ENCODE measurements at places on chromosomes 1 and 21.

DNA sequence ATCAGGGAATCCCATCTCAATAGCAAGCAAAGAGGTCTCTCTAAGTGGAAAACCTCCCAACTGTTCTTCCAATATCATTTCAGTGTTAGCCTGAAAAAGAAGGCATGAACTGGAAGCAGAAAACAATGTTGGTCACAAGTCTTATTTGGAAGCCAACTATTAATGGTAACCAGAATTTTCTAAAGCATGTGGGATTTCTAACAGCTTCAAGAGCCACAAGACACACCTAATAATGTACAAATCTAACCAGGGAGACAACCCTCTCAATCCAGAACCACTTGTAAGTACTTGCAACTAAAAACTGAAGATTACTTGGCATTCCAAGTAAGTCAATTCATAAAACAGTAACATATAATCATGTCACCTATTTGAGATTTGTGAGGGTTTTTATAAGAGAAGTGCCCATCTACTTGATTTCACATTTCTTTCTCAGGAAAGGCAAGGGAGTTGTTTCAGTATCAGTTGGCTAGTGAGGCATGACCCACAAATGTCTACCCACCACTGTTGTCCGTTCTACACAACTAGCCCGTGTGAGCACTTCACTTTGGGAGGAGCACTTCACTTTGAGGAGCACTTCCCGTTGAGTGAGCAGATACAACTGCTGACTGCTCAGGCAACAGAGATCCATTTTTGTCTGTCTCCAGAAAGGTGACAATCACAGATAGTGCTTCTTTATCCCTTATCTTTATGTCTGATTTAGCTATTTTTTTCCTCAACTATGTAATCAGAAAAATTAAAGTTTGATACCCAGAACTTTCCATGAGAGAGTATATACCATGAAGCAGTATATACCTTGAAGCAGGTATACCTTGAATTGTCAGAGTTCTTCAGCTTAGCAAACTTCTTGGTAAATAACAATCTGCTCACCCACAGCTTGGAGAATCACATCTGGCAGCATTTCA lies 11.1 kb downstream of the STX6 start:
- DNase-seq = no peak

DNA sequence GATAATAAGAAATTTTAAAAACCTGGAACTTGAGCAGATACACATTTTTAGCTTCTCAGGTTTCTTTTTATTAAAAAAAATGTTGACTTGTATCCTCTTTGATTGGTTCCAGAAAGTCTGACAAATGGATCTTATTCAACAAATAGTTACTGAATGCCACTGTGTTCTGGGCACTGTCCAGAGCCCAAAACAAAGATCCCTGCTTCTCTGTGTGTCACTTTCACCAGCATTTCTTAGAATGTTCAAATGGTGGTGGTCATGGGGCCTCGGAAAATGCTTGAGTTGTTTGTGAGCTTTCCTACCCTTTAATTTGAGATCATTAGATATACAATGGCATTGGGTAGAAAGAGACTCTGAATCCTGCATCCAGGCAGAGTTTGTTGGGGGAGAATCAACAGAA lies 19.9 kb downstream of the ACTN2 start:
- no peak for DNase-seq

DNA sequence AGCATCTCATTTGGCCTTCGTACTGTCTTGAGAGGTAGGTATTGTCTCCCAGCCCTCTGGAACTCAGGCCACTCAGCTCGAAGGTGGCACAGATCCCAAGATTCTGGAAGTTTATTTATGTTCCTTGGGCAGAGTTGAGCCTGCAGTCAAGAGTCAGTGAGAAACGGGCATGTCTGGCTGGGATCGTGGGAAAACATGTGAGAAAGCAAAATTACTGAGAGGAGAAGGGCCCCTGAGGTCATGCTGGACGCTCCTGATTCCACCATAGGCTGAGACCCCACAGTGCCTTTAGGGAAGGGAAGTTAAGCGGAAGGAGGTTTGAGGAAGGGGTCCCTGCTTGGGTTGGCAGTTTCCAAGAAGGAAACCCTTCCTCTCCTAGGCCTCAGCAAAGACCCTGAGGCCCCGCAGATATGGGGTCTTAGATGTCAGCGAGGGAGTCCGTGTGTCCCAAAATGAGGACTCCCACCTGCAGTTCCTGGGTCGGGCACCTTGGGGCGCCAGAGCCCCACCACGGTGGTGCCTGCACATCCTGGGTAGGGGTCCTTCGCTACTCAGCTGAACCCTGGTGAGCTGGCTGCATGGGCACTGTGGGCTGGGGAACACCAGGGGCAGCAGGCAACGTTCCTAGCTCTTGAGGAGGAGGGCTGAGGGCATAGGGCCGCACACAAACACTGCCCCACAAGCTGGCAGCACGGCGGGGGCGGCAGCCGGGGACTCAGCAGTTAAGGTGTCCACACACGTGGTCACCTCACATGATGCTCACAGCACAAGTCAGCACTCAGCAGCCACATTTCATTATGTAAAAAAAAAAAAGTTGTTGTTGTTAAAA lies 12.3 kb upstream of the SEMA4A start:
- DNase-seq = no peak

GRCh38 chr1:99645203-99645602 lies 710 bp upstream of the PALMD start:
- no peak for DNase-seq

- no peak for DNase-seq
Measured at GRCh38 chr1:3683197-3683596, 30.9 kb downstream of the TP73 start.

GRCh38 chr1:23013657-23014056 lies 2.0 kb downstream of the TEX46 start:
- DNase-seq = peak; percentile 91

DNA sequence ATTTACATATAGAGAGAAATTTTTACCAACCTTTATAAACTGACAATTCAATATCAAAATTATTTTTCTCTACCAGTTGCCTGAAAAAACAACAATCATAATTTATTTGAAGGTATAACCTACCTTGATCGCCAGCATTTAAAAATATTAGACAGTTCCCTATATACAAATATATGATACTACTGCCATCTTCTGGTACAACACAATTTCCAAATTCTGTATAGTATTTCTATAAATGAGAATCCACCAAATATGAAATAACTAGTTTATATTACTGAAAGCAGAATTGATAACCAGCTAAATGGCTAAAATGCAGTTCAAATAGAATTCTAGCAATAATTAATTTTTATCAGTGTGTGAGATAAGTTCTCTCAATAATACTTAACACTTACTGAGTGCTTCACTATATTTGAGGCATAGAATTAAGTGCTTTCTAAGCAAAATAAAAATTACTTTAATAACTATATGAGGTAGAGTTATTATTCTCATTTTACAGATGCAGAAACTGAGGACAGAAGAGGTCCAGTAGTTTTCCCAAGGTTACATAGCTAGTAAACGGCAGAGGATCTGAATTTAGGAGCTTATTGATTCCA lies 75.6 kb downstream of the PIGK start:
- DNase-seq = no peak

GRCh38 chr1:125119024-125119441 lies 3934.3 kb downstream of the SRGAP2C start:
- no peak for DNase-seq

GRCh38 chr1:29217633-29218032 lies 13.1 kb downstream of the MECR start:
- no peak for DNase-seq

DNA sequence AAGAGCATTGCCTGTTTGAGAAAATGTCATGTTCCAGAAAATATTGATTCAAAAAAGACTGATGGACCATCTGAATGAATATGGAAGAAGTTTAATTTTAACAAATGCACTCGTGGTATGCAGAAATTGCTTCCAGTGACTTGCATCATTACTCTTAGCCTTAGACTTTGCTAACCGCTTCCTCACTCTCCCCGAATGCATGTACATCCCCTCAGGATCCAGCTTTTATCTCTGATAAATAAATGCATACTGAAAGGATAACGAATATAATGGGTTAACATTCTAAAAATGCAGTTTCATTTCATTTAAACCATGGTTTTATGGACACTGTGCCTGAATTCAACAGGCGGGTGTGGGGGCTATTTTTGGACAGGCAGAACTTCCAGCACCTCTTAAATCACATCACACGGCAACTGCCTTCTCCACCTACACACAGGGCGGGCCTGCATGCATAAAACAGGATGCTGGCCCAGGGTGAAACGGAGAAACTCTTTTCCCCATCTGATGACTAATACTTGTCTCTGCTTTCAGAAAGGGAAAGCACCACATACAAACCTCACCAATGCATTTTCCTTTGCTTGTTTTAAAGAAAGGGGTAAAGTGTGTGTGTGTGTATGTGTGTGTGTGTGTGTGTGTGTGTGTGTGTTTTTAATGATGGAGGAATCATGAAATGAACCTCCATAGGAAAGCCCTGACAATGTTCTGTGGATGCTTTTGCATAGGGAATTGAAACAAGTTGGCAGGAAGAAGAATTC lies 48.7 kb downstream of the SPAG17 start:
- no peak for DNase-seq

- peak; percentile 53 for DNase-seq
Measured at GRCh38 chr1:156709757-156710489, 4.5 kb upstream of the CRABP2 start.

- no peak for DNase-seq
Measured at GRCh38 chr1:81358151-81358550, 442.6 kb upstream of the ADGRL2 start.

GRCh38 chr1:87252406-87252805 lies 76.3 kb upstream of the LMO4 start:
- DNase-seq = no peak

DNA sequence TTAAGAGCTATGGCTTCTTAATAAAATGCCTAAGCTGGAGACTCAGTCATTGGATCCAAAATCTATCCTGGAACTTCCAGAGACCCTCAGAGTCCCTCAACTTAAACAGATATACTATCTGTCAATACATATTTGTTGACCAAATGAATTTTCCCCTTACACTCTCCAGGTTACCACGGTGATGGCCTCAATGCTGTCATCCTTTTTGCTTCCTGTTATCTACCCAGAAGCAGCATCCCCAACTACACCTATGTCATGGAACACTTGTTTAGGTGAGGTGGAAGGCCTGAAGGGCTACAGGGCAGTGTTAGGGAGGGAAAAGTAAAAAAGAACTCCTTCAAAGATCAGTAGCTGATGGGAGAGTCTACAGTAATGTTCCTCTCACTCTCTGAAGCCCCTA lies 4.4 kb upstream of the C1orf56 start:
- DNase-seq = no peak

Data from NCI-H2107 (cell line).